ENCODE measurements at places on chromosomes 13 and 19. TPM values are rescaled to one million over a fixed set of nuclear protein-coding genes. Genes with fewer than 3 reads are reported as not detected.

The ZNF677 gene
- 10.8 TPM for total RNA-seq

The AP1M2 gene
- 1.8 TPM for total RNA-seq

The STARD13 gene
- total RNA-seq: 35.2 TPM

DNA sequence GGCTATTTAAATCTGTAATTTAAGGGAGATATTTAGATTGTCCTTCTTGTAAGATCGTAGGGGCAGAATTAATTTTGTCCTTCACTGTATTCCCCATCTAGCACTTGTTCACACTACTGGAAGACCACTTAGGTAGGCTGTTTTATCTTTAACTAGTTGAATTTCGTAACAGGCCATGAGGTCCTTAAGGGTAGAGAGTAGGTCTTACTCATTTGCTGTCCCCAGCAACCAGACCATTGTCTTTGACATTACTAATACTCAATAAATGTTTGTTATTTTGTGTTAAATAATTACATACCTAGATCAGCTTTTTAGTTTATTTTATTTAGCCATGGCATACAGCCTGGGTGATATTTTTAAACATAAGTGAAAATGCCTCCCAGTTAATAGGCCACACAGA lies 177.1 kb downstream of the PCCA start:
- DNase-seq: no peak

DNA sequence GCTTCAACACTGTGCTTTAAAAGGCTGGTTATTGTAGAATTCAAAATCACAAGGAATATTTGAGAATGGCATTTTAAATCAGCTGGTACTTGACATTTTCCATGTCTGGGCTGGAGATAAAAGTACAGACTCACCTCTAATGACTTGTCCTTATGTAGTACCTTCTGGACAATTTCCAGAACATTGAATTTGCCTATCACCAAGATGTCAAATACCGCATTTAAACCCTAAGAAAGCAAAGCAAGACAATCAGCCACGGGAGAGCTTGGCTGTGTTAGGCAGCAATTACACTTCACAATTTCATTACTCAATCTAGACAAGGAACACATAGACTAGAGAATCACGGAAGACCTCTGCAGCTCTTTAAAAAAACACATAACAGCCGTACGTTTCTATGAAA lies 36.8 kb downstream of the TMTC4 start:
- no peak for DNase-seq

- DNase-seq: no peak
Measured at GRCh38 chr13:95267662-95268342, 33.4 kb downstream of the ABCC4 start.

DNA sequence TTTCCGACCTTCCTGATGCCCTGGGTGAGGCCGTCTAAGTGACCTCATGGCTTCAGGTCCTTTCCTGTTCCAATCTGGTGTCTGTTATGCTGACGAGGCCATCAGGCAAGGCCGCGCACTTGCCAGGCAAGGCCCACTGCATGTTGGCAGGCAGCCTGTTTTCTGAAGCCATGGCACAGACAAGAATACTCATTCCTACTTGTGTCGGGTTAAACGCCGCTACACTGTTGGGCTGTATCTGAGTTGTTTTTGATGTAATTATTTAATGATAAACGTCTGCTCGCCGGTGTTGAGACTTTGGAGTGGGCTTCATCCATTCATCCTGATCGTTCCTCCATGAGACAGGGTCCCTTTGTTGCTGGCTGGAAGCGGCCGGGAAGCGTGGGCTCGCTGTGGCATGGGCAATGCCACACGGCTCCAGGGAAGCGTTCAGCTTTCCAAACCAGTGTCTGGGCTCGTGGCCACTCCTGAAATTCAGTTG lies 92.1 kb downstream of the ATP11A start:
- DNase-seq: no peak

DNA sequence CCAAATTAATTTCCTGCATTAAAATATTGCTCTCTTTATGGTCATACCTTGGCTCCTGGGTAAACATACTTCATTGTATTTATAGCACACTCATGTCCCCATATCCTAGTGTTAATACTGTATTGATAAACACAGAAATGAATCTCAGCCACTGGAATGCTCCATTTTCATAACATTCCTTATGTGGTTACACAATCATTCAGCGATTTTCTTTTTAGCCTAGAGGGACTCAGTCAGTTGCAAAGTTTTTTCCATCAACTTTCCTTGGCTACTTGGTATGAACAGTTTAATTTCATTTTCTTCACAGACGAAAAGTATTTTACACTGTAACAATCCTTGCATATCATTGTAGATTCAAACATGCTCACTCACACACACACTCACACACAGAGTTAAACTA lies 471.5 kb downstream of the FGF14 start:
- DNase-seq: no peak

DNA sequence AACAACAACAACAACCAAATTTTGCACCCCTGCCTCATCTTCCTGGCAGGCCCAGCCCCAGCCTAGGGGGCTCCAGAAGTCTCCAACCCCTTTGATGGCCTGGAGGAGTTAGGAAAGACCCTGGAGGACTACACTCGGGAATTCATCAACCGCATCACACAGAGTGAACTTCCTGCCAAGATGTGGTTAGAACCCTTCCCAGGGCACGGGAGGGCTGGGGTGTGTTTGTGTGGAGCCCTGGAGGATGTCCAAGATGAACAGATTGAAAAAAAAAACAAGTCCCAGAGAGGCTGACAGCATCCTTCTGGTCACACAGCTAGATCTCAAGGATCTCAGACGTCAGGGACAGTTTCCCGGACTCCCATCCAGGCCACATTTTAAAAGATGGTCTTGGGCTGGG lies 13.3 kb downstream of the APOC1 start:
- no peak for DNase-seq

DNA sequence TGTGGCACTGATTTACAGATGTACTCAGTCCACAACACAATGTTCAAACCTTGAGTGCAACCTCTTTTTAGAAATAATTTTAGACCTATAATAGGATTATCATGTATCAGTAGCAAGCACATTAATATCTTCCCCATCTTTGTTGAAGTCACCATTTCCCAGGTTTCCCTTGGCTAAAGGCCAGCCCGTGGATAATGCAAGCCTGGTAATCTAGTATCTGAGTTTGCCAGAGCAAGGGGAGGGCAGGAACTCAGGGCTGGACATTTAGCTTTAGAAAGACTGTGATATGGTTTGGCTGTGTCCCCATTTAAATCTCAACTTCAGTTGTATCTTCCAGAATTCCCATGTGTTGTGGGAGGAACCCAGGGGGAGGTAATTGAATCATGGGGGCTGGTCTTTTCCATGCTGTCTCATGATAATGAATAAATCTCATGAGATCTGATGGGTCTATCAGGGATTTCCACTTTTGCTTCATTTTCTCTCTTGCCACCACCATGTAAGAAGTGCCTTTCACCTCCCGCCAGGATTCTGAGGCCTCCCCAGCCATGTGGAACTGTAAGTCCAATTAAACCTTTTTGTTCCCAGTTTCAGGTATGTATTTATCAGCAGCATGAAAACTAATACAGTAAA lies 37.7 kb downstream of the SLC6A16 start:
- no peak for DNase-seq

DNA sequence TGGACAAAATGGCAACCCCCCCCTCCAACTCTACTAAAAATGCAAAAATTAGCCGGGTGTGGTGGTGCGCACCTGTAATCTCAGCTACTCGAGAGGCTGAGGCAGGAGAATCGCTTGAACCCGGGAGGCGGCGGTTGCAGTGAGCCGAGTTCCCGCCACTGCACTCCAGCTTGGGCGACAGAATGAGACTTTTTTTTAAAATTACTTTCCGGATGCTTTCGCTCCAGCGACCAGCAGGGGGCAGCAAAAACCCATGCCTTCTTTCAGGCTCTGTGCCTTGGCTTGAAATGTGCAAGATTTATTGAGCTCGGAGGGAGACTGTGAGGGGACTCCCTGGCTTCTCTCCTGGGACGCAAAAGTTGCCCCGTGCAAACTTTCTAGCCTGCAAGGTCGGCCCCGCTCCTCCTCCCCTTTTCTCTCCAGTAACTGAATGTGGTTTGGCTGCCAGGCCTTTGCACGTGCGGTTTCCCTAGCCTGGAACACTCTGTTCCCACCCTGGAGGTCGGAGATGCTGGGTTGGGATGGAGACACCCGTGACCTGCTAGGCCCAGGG lies 61.4 kb upstream of the NFIC start:
- DNase-seq: peak; percentile 56

DNA sequence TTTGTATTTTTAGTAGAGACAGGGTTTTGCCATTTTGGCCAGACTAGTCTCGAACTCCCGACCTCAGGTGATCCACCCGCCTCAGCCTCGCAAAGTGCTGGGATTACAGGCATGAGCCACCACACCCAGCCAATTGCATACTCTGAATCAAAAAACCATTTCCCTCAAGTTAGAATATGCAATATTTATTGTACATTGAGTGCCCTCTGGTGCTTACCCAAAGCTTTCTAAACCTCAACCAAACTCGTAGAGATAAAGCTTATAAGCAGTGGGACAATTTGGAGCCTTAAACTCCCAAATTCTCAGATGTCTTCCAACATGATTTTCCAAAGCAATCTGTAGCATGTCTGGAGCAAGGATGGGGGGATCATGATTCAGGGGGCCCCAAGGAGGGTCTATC lies 22.4 kb downstream of the RFXAP start:
- no peak for DNase-seq

GRCh38 chr19:2392366-2392765 lies 32.3 kb downstream of the TMPRSS9 start:
- no peak for DNase-seq

DNA sequence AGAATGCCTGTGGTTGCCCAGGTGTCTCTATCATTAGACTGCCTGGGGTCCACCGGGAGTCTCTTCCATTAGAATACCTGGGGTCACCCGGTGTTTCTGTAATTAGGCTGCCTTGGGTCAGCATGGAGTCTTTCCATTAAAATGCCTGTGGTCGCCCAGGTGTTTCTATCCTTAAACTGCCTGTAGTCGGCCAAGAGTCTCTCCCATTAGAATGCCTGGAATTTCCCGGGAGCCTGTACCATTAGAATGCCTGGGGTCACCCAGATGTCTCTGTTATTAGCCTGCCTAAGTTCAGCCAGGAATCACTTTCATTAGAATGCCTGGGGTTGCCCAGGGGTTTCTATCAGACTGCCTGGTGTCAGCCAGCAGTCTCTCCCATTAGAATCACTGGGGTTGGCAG lies 1492.8 kb downstream of the UQCRFS1 start:
- no peak for DNase-seq

- no peak for DNase-seq
Measured at GRCh38 chr13:30934381-30934780, 1.9 kb downstream of the TEX26 start.

- DNase-seq: no peak
Measured at GRCh38 chr13:51542346-51543242, 41.7 kb upstream of the WDFY2 start.
